Astrocyte (in vitro differentiated cells and primary cell): ENCODE measurements at places on chromosomes 3 and 15. TPM values are rescaled to one million over a fixed set of nuclear protein-coding genes. Genes with fewer than 3 reads are reported as not detected.

MED12L gene
- total RNA-seq: 5.0 and 8.2 TPM in 2 replicates

GRCh38 chr3:89923921-89924610 lies 816.6 kb downstream of the EPHA3 start:
- H3K4me1 ChIP-seq: no peaks in the 10 kb centered on the region
- H3K36me3 ChIP-seq: no peaks in the 10 kb centered on the region
- DNase-seq: no peak
- H3K27ac ChIP-seq: no peak overlapping the region
- H3K4me3 ChIP-seq: no peak overlapping the region
- H3K27me3 ChIP-seq: no peaks in the 10 kb centered on the region

DNA sequence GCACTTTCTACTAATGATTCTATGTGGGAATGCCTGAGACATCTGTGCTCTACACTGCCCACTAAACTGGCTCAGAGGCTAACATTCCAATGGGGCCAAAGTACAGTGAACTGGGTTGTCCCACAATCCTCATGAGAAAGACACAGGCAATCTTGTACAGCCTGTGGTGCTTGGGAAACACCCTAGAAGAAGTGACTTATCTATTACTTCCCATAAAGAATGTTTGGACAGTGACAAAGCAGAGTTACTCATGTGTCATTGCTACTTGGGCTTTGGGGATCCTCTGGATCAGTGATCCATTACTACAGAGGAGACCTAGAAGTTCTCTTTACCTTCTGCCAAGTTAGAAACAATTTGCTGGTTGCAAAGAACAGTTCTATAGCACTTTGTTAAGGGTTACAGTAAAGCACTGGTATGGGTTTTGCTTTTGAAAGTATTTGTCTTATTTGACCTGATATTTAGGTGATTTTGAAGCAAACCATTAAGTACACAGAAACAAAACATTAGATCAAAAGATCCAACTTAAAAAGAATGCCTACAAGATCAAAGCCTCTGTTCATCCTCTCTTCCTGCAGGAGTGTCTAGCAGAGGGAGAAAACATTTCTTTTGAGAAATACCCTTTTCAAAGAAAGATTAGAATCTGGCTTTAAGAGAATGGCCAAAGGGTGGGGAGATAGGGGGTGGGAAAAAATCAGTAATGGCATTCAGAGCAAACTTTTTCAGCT lies 75.8 kb downstream of the CTNNB1 start:
- no peaks in the 10 kb centered on the region for H3K36me3 ChIP-seq
- H3K27ac ChIP-seq: no peak overlapping the region
- no peak overlapping the region for H3K4me3 ChIP-seq
- H3K27me3 ChIP-seq: no peaks in the 10 kb centered on the region
- H3K4me1 ChIP-seq: peaks cover 3% of the 10 kb centered on the region

PLSCR5 gene
- total RNA-seq: not detected in 2 replicates

RTP1 gene
- total RNA-seq: not detected in 2 replicates

- DNase-seq: no peak
- H3K27me3 ChIP-seq: no peaks in the 10 kb centered on the region
- H3K27ac ChIP-seq: no peak overlapping the region
- H3K4me1 ChIP-seq: peaks cover 3% of the 10 kb centered on the region
- no peaks in the 10 kb centered on the region for H3K36me3 ChIP-seq
Observed at GRCh38 chr3:16975083-16975482, 90.3 kb downstream of the PLCL2 start.

SEMA5B gene
- total RNA-seq: 1.0 and 2.1 TPM in 2 replicates

DNA sequence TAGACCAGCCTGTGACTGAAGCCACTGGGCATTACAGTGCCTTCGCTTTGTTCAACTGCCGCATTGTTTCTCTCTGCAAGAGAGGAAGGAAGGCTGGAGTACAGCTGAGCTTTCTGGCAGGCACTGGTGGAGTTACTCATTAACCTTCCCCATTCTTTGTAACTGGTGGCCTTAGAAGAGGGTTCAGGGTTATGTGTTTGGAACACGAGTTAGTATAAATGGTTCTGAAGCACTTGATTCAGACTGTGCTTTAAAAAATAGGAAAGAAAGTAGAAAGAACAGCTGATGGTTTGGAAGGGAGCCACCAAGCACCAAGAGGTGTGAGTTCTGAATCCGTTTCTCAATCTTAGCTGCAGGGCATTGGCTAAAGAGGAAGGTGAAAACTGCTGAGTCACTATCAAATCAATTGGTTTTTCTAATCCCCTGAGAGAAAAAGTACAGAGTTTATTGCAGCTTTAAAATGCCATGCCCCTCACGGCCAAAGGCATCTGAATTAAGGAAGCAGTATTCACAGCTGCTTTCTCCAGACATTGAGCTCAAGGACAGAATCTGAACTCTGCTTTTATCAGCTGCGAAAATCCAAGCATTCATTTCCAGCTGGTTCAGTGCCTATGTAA lies 3.6 kb downstream of the HGD start:
- H3K27ac ChIP-seq: peak overlapping the region; percentile 22
- no peaks in the 10 kb centered on the region for H3K36me3 ChIP-seq
- no peak overlapping the region for H3K4me3 ChIP-seq

GRCh38 chr3:131072845-131073244 lies 46.2 kb downstream of the NEK11 start:
- H3K4me3 ChIP-seq: no peak overlapping the region
- H3K27me3 ChIP-seq: no peaks in the 10 kb centered on the region
- H3K27ac ChIP-seq: no peak overlapping the region
- peak; percentile 11 for DNase-seq

ADAMTS9 gene
- 7.5 and 8.3 TPM in 2 replicates for total RNA-seq

FBXW12 gene
- total RNA-seq: not detected in 2 replicates

GRCh38 chr3:172082269-172082668 lies 42.9 kb downstream of the FNDC3B start:
- peaks cover 7% of the 10 kb centered on the region for H3K36me3 ChIP-seq
- peak overlapping the region; percentile 85 for H3K27ac ChIP-seq
- no peaks in the 10 kb centered on the region for H3K27me3 ChIP-seq

CCRL2 gene
- 0.17 TPM in 1 of 2 replicates, not detected in the other for total RNA-seq

- no peaks in the 10 kb centered on the region for H3K36me3 ChIP-seq
- no peaks in the 10 kb centered on the region for H3K27me3 ChIP-seq
- H3K4me3 ChIP-seq: no peak overlapping the region
- no peak for DNase-seq
- no peaks in the 10 kb centered on the region for H3K4me1 ChIP-seq
Observed at GRCh38 chr3:138135833-138136194, 3.6 kb upstream of the A4GNT start.

DNA sequence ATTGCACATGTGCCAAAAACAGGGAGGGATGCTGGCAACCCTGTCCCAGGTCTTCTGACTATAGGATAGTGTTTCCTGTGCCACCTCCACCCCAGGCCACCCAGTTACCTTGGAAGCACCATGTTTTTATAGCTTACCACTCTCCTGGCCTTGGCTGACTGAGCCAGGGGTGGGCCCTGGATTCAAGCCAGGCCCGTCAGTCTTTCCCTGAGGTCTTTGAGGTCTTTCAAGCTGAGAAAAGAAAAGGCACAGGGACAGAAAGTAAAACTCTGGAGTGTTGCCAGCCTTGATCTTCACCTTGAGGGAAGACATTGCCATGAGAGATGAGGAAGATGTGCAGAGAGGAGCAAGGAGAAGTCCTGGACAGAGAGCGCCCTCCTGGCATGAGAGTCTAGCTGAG lies 46.3 kb downstream of the SYNM start:
- no peak overlapping the region for H3K27ac ChIP-seq
- H3K4me1 ChIP-seq: no peaks in the 10 kb centered on the region
- no peak overlapping the region for H3K4me3 ChIP-seq
- no peak for DNase-seq
- H3K36me3 ChIP-seq: peaks cover 3% of the 10 kb centered on the region

GRCh38 chr3:184005941-184006507 lies 11.7 kb downstream of the ABCC5 start:
- peaks cover 13% of the 10 kb centered on the region for H3K36me3 ChIP-seq
- no peak overlapping the region for H3K27ac ChIP-seq
- no peaks in the 10 kb centered on the region for H3K27me3 ChIP-seq
- H3K4me1 ChIP-seq: peaks cover 5% of the 10 kb centered on the region
- no peak overlapping the region for H3K4me3 ChIP-seq
- DNase-seq: peak; percentile 56

DNA sequence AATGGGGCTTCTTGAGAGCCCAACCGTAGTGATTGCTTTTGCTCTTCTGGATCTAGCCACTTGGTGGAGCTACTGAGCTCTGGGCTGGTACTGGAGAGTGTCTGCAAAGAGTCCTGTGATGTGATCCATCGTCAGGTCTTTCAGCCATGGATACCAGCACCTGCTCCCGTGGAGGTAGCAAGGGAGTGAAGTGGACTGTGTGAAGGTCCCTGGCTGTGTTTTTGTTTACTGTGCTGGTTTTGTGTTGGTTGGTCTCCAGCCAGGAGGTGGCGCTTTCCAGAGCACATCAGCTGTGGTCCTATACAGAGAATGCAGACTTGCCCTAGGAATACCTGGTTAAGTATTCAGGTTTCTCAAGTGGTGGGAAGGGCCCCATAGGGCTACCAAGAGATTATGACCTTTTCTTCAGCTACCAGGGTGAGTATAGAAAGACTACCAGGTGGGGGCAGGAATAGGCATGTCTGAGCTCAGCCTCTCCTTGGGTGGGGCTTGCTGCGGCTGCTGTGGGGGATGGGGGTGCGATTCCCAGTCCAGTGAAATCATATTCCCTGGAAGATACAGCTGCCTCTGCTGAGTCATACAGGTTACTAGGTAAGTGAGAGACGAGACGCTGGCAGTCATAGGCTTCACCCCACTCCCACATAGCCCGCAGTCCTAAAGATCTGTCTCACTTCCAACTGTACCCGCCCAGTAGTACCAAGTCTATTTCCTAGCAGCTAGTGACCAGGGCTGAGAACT lies 733.7 kb downstream of the ZNF385D start:
- no peaks in the 10 kb centered on the region for H3K4me1 ChIP-seq
- H3K27ac ChIP-seq: no peak overlapping the region
- DNase-seq: no peak

MESP2 gene
- total RNA-seq: not detected in 2 replicates

ADAMTS17 gene
- total RNA-seq: 0.14 and 0.27 TPM in 2 replicates

- DNase-seq: peak; percentile 35
- peaks cover 25% of the 10 kb centered on the region for H3K27me3 ChIP-seq
- H3K27ac ChIP-seq: no peak overlapping the region
- no peaks in the 10 kb centered on the region for H3K36me3 ChIP-seq
- H3K4me3 ChIP-seq: no peak overlapping the region
Observed at GRCh38 chr15:42137461-42138261, 18.8 kb downstream of the PLA2G4F start.
